ENCODE measurements at places on chromosomes 16 and 17.
A peak's percentile ranks its signal among the peaks of the same experiment; 100 is the strongest.

- DNase-seq = no peak
These were observed 17.1 kb downstream of the ZNF213 start for GRCh38 chr16:3152027-3152276.

DNA sequence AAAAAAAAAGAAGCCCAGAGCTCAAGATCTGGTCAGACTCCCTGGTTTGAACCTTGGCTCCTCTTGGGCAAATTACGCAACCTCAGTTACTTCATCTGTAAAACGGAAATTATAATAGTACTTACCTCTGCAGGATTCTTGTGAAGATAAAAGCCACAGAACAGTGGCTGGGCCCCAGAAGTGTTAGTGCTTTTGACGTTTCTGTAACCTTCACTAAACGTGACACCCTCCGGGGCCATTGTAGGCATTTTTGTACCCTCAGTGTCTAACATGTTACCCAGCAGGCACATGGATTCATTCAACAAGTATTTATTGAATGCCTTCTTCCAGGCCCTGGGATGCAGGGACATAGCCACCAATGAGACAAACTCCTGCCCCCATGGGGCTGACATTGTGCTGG, 58.0 kb downstream of the PITPNC1 start:
- DNase-seq = no peak

- no peak for DNase-seq
These were observed at the start of gene CTRB1 for GRCh38 chr16:75218256-75219076. CTRB1 (plus strand) TSS chr16:75218988; CDS start chr16:75219008, 20 bp downstream.

DNA sequence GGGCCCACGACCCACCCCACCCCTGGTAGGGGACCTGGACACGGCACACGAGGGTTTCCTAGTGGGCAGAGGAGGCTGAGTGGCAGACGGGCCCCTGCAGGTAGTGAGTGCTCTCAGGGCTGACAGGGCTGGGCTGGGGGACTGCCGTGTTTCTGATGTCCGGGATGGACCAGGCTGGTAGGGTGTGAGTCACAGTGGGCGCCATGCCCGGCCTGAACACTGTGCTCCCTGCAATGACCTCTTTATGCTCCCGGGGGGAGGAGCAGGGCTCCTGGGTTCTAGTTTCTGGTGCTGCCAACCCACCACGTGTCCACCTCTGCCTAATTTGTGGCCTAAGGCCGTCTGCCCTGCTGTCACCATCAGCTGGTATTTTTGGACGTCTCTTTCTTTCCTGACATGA, 26.3 kb downstream of the ARHGAP23 start:
- DNase-seq = peak; percentile 98

GRCh38 chr17:30224419-30224960, 11.0 kb downstream of the SLC6A4 start:
- no peak for DNase-seq

DNA sequence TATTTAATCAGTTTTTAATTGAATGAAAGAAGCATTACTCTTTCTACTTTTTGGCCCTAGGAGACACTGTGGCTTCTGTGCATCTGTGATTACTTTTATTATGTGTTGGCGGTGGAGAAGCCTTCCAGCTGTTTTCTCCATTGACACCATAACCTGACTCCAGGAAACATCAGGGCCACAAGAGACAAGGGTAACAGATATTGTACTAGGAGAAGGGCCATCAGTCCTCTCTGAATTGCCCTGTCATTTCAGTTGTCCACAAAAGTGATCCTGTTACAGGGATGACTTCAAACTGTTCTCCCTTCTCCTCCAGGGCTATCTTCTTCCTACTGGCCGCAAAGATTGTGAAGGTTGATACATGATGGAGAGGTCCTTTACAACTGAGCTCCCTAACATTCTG, 14.6 kb downstream of the KRT39 start:
- no peak for DNase-seq

GRCh38 chr17:62987136-62987535, 21.1 kb downstream of the TANC2 start:
- no peak for DNase-seq

DNA sequence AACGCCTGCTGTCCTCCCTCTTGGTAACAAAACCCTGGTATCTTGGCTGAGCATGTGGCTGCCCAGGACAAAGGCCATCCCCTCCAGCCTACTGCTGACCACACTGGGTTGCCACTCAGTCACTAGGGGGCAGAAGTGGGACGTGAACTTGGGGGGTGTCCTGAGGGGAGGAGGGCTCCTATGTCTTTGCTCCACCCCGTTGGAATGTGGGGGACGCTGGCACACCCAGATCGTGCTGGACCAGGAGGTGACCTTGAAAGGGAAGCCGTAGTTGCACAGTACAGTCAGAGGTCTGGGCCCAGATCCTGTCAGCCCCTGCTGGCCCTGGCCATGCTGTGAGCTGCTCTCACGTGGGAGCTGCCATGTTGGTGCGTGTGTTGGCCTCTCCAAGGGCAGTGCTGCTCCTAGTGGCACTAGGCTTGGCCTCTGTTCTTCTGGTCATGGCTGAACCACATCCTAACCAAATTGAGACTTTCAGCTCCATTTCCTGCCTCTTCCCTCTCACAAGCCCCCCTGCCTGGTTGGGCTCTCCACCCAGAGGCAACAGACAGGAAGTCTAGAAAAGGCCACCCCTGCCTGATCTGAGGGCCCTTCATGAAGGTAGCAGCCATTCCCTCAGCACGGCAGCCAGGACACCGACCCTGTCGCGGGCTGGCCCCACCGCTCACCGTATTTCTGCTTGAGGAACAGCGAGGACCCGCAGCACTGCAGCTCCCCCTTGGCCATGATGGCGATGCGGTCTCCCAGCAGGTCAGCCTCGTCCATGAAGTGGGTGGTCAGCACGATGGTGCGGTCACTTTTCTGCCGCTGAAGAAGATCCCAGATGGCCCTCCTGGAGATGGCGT, 29.0 kb upstream of the RNPS1 start:
- peak; percentile 18 for DNase-seq

- DNase-seq = no peak
These were observed 28.3 kb upstream of the IL17C start for GRCh38 chr16:88610080-88610479.

DNA sequence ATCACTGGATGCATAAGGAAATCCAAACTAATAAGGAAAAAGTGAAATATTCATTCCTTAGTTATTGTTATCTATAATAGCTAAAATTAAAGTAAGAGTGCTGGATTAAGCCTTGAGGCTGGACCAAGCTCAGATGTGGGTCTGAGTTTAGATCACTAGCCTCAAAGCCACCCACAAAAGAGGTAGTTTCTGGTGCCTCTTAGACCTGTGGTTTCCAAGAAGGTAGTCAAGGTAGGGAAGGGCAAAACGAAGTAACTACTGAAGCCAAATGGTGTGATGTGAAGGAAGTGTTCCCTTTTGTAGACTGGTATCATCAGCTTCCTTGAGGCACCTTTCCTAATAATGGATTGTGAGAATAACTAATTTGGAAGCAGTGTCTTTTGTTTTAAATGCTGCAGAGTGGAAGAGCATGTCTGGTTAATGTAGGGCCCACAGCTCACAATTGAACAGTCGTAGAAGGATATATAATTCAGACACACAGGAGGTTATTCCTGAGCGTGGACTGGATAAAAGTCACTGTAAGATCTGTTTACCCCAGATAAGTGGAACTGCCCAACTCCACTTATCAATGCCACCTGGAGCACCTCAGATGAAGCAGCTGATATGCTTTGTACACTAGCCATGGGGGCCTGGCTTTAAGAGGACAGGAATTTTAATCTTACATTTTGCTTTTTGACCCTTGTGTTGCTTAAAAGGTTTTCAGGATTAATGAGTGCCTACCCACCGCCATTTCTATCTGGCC, 31.7 kb upstream of the LCMT1 start:
- DNase-seq = no peak

- DNase-seq = no peak
These were observed 171.0 kb downstream of the SLC39A11 start for GRCh38 chr17:72921347-72922054.

DNA sequence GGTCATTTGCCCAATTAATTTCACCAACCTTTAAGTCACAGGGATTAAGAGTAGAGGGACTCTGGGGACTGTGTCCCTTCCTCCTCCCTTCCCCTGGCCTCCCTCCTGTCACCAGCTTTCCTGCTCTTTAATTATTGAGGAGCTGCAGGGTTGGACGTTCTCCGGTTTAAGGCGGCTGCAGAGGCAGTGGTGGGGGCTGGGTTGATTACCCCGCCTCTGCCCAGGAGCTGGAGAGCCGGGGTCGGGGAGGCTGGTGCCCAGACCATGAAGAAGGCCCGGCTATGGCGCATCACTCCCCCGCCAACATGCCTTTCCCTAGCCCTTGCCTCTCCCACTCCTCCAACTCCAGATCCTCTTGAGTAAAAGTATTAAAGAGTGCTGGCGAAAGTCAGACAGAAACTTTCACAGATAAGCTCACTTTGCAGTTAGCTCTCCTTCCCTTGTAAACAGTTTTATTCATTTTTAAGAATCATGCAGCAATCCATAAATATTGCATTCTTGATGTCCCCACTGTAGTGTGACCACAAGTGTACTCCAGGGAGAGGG, 1.1 kb upstream of the FOXJ1 start:
- no peak for DNase-seq

- DNase-seq = no peak
These were observed 85.0 kb downstream of the GRIN2A start for GRCh38 chr16:10097271-10097670.

DNA sequence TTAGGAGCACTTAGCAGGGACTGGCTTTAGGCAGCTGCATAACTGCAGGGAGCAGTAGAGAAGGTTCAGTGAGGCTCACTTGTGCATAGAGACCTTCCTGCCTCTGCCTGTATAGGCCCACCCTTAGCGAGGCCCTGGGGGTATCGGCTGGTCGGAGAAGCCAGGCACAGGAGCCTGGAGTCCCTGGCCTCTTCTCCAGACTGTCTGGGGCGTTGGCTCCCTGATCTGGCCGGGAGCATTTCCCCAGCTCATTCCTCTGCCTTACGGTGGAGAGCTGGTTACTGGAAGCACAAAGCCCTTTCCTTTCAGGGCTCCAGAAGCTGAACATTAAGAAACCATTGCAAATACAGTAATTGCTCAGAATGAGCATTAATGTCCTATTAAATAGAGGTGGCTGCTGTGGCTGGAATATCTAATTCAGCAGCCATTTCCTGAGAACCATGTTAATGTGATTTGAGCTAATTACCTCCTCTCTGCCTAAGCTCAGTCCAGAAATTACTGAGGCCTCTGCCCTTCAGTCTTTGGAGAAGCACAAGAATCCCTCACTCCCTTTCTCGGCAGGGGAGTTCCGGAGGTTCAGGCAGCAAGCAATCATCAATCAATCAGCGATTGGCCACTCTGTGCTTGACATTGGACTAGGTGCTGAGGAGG, 18.8 kb upstream of the TMEM220 start:
- DNase-seq = no peak

GRCh38 chr17:49698005-49698404, 9.8 kb downstream of the SLC35B1 start:
- DNase-seq = no peak

DNA sequence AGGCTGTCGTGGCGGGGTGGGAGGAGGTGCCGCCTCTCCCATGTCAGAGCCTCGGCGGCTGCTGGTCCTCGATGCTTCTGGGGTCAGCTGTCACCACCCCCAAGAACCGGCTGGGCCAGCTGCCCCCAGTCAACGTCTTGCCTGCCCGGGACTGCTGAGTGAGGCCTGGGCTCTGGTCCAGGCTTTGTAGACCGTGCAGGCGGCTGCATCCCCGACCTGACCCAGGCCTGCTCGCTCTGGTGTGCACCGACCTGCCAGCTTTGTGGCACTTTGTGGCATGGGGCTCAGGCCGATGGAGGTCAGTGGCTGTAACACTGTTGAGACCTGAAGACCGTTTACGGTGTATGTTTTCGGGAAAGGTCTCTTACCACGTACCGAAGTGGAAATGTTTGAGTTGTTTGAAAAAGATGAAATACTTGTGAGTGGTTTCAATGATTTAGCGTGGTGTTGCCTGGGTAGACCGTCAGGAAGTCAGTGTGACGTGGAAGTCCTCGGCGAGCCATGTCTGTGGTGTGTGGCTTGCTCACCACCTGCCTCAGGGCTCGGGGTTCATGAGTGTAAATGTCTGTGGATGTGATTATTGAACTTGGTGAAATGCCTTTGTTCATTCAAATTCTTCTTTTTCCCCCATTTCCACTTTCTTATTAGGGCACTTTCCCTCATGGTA, 53.2 kb upstream of the ZNF750 start:
- no peak for DNase-seq

DNA sequence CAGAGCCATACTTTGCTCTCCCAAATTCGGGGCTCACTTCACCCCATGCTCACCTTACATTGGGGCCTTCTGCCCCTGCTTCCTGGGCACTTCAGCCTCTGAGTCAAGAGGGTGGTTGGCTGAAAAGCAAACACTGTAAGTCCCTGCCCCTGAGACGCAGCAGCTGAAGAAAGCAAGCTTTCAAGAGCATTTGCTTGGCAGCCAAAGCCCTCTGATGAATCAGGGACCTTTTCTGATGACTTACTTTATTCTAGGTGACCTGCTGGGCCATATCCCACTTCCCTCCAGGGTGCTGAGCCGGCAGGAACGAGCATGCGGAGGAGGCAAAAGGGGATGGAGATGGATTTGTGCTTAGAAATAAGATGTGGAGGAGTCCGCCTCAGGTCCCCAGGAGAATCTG, 147.0 kb upstream of the TNRC6C start:
- DNase-seq = no peak

DNA sequence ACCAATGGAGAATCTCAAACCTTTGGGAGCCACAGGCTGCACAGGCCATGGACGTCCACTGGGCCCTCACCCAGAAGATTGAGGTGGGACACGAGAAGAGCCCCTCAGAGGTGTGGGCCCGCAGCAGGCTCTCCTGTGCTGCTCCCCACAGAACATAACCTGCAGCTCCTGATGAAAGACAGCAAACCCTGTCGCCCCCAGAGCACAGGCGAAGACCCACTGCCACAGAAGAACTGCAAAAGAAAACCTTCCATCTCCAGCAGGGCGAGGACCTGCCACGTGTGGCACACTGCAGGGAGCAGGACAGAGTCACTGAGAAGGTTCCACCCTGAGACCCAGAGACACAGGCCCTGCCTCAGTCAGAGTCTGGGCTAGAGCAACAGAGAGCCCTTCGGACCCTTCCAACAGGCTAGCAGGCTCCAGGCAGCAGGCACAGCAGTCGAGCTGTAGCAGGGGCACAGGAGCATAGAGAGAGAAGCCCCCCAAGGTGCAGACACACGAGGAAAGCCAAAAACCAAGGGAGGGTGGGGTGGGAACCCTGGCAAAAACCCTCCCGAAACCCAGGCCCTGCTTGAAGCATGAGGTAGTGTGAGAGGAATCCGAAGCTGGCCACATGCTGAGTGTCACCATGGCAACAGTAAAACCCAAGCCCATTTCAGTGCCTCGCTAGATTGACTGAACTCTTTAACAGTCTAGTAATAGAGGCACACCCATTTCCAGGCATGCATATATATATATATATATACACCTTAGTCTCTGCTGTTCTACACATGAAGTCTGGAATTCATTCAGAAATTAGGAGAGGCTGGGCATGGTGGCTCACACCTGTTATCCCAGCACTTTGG, 60.0 kb upstream of the CHMP6 start:
- no peak for DNase-seq

GRCh38 chr16:84527532-84528269, 23.2 kb upstream of the MEAK7 start:
- DNase-seq = no peak

DNA sequence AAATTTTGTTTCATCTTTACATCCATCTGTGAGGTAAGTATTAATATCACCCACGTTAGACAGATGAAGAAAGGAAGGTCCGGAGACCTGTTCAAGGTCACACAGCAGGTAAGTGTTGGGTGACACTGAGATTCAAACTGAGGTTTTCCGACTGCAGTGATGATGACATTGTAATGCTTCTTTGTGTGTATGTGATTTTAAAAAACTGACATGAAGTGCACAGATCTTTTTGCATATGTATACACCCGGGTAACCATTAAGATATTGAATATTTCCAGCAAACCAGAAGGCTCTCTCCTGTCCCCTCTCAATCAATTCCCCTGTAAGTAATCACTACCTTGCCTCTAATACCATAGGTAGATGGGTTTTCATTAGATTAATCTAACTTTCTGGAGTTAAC, 1.5 kb upstream of the TANC2 start:
- DNase-seq = no peak
